ENCODE measurements at places on chromosomes 12 and 14. TPM values are rescaled to one million over a fixed set of nuclear protein-coding genes. Genes with fewer than 3 reads are reported as not detected.

KLRD1 gene
- 7.3 TPM for total RNA-seq

- no peaks in the 10 kb centered on the region for H3K4me1 ChIP-seq
- no peaks in the 10 kb centered on the region for H3K36me3 ChIP-seq
- DNase-seq, result no peak
- no peaks in the 10 kb centered on the region for H3K27me3 ChIP-seq
- no peak overlapping the region for H3K4me3 ChIP-seq
Measured at GRCh38 chr12:123278101-123278627, 6.5 kb upstream of the CDK2AP1 start.

DNA sequence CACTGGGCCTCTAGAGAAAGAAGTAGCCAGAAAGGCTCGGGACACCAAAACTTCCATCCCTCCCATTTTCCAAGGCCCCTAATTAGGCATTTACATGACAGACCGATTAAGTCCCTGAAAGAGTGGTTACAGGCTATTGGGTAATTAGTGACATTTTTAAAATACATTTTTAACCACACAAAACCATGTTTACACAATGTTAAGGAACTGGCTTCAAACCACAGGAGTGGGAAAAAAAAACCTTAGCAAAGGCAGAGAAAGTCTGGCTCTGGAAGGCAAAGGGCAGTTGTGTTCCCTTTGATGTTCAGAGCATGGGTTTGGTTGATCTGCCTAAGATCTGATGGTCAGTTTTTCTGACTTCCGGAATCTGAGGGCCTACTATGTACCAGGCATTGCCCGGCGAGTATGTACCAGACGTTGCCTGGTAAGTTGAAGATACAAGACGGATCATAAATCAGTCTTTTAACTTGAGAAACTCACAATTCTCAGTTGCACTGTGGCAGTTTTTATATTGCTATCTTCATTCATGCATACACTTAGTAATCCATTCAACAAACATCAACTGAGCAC is 576.5 kb downstream of the MED13L start:
- H3K36me3 ChIP-seq, result no peaks in the 10 kb centered on the region
- H3K4me3 ChIP-seq, result no peak overlapping the region
- peaks cover 3% of the 10 kb centered on the region for H3K4me1 ChIP-seq
- no peaks in the 10 kb centered on the region for H3K27me3 ChIP-seq
- no peak overlapping the region for H3K27ac ChIP-seq

GRCh38 chr14:64260418-64260817 is 33.8 kb downstream of the ESR2 start:
- DNase-seq, result peak; percentile 67
- no peak overlapping the region for H3K4me3 ChIP-seq
- H3K4me1 ChIP-seq, result no peaks in the 10 kb centered on the region
- no peaks in the 10 kb centered on the region for H3K27me3 ChIP-seq

DNA sequence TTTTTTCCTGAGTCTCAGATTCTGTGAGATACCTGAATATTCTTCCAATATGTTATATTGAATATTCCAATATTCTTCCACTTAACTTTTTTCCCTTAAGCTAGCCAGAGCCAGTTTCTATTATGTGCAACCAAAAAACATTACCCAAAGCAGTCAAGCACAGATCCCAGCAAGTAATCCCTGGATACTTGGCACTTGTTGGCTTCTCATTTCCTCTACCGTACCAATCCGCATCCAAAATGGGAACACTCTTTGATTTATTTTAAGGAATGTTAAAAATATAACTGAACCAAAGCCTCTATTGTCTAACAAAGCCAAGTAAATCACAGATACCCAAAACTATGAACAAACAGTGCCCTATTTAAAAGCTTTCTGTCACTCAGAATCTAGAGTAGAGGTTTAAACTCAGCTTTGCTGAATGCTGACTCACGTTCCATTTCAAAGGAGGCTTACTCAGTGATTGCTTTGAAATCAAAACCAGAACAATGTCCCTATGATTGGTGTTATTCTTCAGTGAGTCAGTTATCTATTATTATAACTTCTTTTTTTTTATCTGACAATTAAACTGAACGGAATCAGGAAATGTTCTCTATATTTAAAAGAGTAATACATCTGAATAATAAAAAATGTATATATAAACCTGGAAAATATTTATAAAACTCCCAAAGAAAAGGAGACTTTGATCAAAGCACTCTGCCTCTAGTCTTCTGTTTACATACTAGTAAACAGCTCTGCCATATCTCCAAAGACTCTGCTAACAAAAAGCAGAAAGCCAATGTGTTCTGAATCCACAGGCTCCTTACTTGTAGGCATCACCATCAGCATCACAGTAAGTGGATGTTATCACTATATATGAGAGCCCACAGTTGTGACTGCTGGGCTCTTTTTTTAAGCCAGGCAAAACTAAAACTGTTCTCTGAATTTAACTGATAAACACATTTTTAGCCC is 360.8 kb downstream of the CCDC91 start:
- DNase-seq, result no peak
- no peak overlapping the region for H3K27ac ChIP-seq
- no peak overlapping the region for H3K4me3 ChIP-seq
- no peaks in the 10 kb centered on the region for H3K36me3 ChIP-seq
- H3K4me1 ChIP-seq, result no peaks in the 10 kb centered on the region

DNA sequence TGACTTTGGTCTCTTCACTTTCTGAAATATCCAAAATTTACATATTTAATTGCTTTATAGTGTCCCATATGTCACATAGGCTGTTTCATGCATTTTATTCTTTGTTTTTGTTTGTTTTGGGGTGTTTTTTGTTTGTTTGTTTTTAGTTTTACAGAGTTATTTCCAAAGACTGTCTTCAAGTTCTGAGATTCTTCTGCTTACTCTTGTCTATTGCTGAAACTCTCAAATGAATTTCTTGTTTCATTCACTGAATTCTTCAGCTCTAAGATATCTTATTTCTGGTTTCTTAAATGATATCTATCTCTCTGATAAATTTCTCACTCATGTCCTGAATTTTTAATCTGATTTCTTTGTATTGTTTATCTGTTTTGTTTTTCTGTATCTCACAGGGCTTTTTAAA is 412.0 kb upstream of the ATP2B1 start:
- no peaks in the 10 kb centered on the region for H3K4me1 ChIP-seq
- no peaks in the 10 kb centered on the region for H3K27me3 ChIP-seq
- H3K27ac ChIP-seq, result no peak overlapping the region
- H3K4me3 ChIP-seq, result no peak overlapping the region
- H3K36me3 ChIP-seq, result no peaks in the 10 kb centered on the region
